Endothelial cell of umbilical vein (primary cell): ENCODE measurements at places on chromosomes 2 and 18. TPM values are rescaled to one million over a fixed set of nuclear protein-coding genes. Genes with fewer than 3 reads are reported as not detected.

Gene ANKRD62
- not detected in 2 replicates for total RNA-seq

Gene PRKAG3
- total RNA-seq, result not detected in 2 replicates

Gene KCNK3
- total RNA-seq, result not detected in 2 replicates

Gene PRLH
- not detected in 2 replicates for total RNA-seq

Gene DSG4
- not detected in 2 replicates for total RNA-seq

Gene NEURL3
- not detected in 2 replicates for total RNA-seq

Gene DSG3
- total RNA-seq, result 0.07 TPM in 2 replicates

Gene TP53I3
- 94.2 and 102 TPM in 2 replicates for total RNA-seq

Gene DTNA
- 15.3 and 16.8 TPM in 2 replicates for total RNA-seq

Gene STPG4
- total RNA-seq, result 0.21 and 0.53 TPM in 2 replicates

Gene GLI2
- 0.13 and 0.51 TPM in 2 replicates for total RNA-seq

Gene ALPI
- not detected in 2 replicates for total RNA-seq

Gene GPR45
- not detected in 2 replicates for total RNA-seq

Gene ALK
- total RNA-seq, result not detected in 2 replicates

Gene RAB6C
- not detected in 2 replicates for total RNA-seq

Gene GBX2
- 3.6 TPM in 2 replicates for total RNA-seq

Gene RNF25
- 38.2 and 39.1 TPM in 2 replicates for total RNA-seq

Gene CCL20
- 0.53 TPM in 1 of 2 replicates, not detected in the other for total RNA-seq
